Retinal pigment epithelial cell (primary cell): ENCODE measurements at places on chromosomes 11 and 22.

DNA sequence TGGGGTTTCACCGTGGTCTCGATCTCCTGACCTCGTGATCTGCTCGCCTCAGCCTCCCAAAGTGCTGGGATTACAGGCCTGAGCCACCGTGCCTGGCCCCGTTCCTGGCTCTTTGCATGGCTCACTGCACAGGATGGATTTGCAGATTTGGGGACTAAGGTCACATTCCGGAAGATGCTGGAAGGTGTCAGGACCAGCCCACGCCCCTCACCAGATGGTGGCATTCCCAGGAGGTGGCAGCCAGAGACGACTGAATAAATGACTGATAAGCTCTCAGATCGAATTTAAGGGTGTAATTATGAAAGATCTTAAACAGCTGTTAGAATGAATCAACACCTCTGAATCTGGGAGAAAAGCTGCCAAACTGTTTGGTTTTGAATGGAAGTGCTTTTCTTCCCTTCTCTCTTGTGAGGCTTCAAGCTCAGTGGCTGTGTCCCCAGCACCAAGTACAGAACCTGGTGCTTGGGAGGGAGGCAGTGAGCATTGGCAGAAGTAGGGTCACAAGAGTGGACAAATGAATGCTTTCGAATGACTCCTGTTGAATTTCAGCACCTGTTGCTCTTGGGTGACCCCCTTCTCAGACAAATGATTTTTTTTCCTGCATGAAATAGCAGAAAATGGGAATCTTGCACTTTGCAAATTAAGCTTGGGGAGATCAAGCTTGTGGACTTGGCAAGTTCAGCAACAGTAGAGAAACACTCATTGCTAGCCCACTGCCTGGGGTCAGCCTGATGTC is 69.6 kb downstream of the KIAA1671 start:
- no peak for DNase-seq

DNA sequence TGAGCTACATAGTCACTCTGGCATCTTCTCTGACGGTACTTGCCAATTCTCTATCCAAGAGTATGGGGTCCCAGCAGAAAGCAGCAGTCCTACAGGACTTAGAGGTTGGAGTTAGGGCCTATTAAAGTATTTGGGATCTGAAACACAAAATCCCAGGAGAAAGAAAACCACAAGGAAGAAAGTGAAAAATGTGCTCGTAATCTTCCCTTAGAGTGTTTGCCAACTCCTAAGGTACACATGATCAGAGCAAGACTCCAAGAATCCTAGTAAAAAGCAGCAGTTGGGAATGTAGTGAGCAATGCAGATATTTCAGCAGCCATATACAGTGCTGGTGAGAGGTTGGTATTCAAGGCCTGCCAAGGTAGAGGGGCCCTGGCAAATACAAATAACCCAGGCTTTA is 71.6 kb downstream of the EXT2 start:
- no peak for DNase-seq

- DNase-seq, result no peak
Measured at GRCh38 chr11:119979701-119980100, 158.2 kb downstream of the TRIM29 start.

DNA sequence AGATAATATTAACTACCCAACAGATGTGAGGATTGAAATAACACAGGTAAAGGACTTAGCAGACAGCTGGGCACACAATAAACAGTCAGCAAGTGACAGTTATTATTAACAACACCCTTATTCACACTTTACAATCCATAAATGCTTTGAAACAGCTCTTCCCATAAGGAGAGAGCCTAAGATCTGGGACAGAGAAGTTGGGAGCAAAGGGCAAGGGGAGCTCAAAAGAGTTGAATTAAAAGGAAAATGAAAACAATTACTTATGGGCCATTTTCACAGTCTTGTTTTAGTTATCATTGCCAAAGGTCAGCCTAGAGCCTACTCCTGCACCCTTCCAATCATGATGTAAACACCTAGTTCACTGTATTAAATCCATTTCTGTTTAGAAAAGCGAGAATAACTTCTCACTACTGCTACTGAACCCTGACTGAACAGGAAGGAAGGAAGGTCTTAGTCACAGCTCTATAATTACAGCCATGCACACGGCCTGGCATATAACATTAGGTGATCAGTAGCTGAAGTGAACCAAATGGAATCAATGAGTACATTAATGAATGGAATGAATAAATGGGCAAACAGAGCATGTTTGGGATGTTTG is 111.3 kb downstream of the PLEKHA7 start:
- DNase-seq, result no peak

- DNase-seq, result no peak
Measured at GRCh38 chr11:47189100-47189834, 3.0 kb upstream of the PACSIN3 start.

GRCh38 chr11:28728666-28729065 is 620.5 kb downstream of the METTL15 start:
- DNase-seq, result no peak

DNA sequence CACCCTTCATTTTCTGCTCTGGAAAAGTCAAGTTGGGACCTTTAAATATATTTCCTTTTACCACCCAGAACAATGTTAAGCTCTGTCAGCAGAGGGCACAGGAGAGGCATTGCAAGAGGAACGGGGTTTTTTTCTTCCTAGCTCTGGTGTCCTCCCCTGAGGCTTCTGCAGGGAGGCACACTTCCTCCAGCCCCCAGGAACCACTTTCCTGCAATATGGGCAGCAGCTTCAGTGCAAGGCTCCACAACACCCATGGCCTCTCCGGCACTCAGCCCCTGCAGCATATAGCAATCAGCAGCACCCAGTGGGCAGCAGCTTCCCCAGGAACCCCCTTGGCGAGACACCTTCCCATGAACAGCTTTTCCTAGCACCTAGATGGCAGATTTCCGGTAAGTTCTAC is 101.4 kb downstream of the SYT9 start:
- DNase-seq, result no peak

GRCh38 chr11:6474806-6475500 is 1.2 kb upstream of the TRIM3 start:
- no peak for DNase-seq
